Daoy (cell line): ENCODE measurements at places on chromosomes 1 and 21. TPM values are rescaled to one million over a fixed set of nuclear protein-coding genes. Genes with fewer than 3 reads are reported as not detected.

DNA sequence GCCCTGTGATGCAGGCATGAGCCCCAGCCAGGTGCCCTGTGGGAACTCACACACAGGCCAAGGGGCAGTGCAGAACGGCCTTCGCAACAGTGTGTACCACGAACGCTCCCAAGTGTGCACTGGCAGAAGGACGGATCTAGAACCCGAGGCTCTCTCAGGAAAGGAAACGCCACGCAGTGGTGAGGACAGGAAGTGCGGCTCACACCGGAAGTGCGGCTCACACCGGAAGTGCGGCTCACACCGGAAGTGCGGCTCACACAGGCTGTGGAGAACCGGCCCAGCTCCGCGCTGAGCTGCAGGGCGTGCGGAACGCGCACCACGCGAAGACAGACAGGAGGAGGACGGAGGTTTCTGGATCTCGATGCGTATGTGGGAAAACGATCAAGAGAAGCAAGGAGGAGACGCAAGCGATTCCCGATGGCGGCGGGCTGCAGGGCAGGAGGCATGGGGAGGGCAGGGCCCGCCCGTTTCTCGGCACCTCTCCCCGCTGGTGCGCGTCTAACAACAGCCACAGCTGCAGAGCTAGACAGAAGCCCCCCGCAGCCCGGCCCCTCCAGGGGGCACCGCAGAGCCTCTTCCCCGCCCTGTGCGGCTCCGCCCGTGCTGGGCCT is 35.9 kb upstream of the TMEM52 start:
- DNase-seq = no peak

DNA sequence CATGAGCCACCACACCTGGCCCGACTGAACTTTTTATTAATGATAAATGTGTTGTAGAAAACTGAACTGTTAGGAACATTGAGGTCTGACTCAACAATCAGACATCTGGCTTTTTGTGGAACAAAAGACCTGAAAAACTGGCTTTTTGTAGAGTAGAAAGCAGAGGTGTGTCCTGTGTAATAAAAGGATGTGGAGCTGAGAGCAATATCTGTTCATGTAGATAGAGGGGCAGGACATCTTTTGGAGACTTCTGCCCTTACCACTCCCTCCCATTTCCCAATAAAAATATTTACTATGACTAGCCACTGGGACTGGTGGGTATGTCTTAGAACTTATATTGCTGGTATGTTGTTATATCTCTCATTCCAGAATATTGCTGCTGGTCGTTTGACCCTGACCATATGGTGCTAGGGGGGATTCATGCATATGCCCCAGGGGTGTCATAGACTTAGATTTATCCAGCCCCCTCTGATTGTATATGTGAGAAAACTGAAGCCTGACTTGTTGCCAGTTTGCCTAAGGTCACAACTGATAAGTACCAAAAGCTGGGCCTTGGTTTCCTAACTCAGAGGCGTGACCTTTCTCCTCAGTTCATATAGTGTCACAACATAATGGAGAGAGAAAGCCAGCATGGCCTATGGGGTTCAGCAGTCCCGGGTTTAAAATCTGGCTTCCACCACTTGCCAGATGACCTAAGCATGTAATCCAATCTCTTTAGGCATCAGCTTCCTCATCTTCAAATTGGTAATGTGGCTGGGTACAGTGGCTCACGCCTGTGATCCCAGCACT is 33.5 kb upstream of the PIGV start:
- DNase-seq = no peak

DNA sequence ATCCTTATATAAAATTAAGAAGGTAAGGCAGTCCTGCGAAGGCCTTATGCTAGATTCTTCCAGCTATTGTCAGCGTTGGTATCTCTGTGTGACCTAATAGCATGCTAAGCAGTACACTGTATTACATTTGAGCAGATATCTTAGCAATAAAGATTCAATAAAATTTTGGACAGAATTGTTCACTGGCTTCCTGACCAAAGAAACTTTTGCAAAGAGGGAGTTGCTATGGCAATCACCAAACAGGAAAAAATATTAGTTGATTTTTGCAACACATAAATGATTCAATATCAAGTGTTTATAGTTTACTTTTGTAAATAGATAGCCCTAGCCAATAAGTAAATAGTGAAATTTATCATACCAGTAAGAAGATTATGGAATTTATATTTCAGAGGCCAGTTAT is 31.0 kb upstream of the PLEKHO1 start:
- DNase-seq = no peak

- DNase-seq = no peak
These were observed 237.0 kb upstream of the HOOK1 start for GRCh38 chr1:59577774-59578173.

DNA sequence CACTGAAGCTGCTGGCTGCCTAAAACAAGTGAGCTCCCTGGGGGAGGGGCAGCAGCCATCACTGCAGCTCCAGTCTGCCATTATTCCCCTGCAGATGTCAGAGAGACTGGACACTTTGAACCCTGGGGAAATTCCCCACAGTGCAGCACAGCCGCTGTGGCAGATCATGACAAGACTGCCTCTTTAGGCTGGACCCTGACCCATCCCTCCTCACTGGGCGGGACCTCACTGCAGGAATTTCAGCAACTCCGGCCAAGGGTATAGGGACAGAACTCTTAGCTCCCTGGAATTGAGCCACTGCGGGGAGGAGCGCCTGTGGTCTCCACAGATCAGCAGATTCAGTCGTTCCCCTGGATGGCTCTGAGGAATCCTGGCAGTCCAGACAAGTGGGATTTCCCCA is 964.6 kb downstream of the BRINP3 start:
- no peak for DNase-seq

The FAM177B gene
- not detected in 2 replicates for total RNA-seq

The HPCA gene
- not detected in 2 replicates for total RNA-seq

The KIF21B gene
- 2.6 and 3.4 TPM in 2 replicates for total RNA-seq

The KCNA2 gene
- total RNA-seq = 0.15 and 0.17 TPM in 2 replicates
